Smooth muscle cell of bladder (primary cell): ENCODE measurements at places on chromosomes 11 and 22. TPM values are rescaled to one million over a fixed set of nuclear protein-coding genes. Genes with fewer than 3 reads are reported as not detected.

RRM1 gene
- total RNA-seq = 40.1 and 52.6 TPM in 2 replicates

ELF5 gene
- total RNA-seq = not detected in 2 replicates

TXN2 gene
- 21.8 and 30.0 TPM in 2 replicates for total RNA-seq

TRPM5 gene
- not detected in 2 replicates for total RNA-seq

LSP1 gene
- total RNA-seq = 0.43 and 2.6 TPM in 2 replicates
